ENCODE measurements at places on chromosomes 2 and 18.

DNA sequence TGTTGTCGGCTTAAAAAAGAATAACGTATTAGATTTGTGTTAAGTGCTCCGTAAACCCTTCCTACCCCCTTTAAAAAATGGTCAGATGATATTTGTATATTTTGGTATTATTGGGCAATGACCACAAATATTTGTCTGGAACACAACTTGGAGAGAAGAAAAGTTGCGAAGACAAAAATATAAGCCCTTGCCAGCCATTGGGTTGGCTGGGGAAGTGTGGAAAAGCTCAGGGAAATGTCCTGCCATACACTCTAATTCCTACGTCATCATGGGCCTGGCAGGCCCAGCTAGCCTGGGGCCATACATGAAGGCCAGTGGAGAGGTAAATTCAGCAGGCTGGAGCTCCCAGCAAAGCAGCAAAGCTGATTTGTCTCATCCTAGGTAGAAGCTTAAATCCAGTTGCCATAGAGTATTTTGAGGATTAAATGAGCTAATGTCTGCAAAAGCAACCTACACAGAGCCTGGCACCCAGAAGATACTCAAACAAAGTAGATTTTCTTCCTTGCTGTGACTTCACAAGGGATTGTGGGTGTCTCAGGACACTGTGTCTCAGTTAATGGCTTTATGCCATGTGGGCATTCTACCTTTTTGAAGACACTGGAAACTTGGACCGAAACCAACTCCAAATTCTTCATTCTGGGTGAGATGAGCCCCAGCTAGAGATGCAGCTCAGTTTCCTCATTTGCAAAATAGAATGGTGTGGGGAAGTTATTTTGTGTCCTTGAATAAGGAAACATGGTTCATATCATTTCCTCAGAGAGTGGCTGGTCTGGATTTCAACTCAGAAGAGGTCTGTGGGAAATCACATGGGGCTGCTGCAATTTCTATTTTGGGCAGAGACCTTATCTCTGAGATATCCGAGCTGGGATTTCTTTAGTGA is 87.9 kb upstream of the MAP4K3 start:
- DNase-seq: no peak

DNA sequence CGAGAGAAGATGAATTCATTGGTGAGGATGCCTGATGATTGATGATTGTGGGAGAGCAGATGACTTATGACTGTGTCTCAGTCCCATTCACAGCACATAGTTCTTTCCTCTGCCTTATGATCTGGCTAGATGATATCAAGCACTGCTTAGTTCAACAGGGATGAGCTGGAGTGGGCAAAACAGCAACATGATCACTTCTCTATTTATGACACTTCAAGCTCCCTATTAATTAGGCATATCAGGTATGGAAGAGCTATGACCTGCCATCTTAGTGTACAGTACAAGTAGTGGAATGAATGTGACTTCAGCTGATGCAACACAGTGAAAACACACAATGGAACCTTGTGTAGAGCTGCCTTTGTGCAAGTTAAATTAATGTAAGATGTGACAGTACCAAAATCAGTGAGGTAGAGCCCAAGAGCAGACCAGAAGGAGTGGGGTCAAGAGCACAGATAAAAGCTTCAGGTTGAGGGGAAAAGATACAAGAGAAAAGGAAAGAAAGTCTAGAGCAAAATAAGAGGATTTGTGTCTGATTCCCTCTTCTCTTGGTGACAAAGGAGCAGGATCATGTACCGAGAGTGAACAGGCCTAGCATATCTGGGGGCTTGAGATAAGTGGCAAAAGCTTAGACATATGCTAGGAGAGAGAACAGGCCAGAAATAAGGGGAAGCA is 93.0 kb upstream of the MYO3B start:
- DNase-seq: no peak

DNA sequence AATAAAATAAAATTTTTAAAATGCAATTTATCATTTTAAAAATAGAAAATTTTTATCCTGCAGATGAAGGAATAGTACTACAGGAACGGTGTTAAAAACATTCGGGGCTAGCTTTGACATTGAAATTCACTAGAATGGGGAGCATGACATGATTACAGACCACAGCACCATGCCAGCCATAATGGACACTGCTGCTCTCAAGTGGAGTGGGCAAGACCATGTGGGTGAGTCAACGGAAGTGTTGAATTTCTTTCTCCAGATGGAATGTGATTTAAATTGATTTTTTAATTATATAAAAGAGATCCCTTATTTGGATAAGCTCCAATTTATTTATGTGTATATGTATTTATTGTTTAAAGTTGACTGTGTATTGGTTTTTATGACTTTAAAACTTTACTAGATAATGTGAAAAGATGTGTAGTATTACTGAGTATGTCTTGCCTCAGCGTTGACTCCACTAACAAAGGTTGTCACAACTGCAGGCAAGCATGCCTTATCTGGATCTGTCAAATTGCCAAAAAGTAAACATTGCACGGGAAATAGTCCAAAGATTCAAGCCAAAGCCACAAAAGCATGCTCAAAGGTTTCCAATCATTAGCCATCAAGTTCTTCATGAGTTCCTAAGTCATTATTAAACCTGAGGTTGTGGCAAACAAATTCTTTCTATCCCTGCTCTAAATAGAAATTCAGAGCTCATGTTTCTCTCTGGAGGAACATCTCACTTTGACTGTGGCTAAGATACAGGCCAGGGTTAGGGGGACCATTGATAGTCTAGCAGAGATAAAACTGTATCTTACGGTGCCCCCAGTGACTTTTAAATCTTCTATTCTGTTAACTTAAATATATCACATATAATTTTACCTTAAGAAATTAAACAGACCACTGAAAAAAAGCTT is 536.9 kb downstream of the TMX3 start:
- DNase-seq: no peak

DNA sequence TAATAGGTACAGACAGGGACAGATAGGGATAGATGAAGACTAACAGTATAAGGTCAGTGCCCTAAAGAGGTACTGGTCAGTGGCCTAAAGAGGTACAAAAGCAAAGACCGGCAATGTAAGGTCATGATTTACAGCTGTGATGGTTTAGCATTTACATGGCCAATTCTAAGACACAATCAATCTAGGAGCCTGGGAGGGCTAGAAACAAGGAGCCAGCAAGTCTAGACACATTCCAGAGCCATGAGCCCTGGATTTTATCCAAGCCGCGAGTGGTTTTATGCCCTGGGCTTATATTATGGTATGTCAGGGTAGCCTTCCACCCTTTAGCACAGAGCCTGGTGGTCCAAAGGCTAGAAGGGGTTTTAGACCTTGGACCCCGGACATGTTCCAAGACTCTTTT is 124.2 kb downstream of the CBLN2 start:
- no peak for DNase-seq

DNA sequence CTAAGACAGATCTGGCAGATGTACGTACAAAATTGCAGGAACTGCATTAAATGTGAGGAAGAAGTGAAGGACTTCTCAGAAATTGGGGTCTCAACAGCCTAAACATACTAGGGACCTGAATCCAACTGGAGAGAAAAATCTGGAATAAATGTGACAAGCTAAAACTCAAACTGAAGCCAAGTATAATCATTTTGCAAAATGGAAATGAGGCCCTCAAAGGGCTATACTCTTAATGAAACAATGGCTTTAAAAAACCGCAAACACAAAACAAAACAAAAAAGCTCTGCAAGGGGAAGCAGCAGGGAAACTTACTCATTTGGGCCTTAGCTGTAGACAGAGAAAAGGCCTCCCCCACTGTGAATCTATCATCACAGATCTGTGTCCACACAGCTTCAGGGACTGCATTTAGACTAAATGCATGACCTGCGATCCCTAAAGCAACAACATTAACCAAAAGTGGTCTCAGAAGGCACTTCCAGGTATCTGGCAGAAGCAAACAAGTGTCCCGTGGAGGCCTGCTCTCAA is 63.2 kb downstream of the CCBE1 start:
- no peak for DNase-seq

- DNase-seq: no peak
Measured at GRCh38 chr18:49521216-49521835, 34.3 kb upstream of the C18orf32 start.

DNA sequence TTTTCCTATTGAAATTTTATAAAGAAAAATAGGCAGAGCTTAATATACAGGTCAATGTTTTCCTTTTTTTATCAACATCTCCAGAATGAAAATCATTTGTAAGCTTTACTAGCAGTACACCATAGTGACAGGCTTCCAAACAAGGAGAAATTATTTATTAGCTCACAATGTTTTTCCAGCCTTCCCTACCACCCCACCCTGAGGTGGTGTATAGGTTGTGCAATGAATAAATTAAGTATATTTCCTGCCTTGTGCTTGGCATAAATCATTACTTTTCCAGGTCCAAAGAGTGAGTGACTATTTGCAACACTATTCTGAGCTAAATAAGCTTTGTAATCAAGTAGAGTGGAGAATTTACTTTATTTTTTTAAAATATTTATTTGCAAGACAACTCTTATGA is 876.2 kb upstream of the POU3F3 start:
- DNase-seq: no peak
